ENCODE measurements at places on chromosomes 11 and 22.

- no peak for DNase-seq
Observed at GRCh38 chr11:93741882-93742226, 382 bp downstream of the C11orf54 start.

DNA sequence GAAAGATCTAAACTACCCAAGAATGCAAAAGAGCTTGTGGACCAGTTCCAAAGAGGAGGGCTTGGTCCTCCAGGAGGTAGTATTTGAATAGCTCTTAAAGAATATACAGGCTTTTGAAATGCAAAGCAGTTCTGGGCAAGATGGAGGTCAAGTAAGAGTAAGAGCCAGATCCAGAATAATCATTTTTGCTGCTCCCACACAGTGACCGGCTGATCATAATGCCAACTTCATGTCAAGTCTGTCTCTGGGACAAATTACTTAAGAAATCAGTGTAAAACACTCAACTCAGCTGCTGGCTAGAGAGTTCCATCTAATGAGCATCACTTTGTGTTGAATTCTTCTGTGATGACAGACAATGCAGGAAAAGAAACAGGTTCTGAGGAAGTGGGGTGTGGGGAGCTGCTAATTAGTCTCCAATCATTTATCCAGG, 250.9 kb upstream of the NARS2 start:
- DNase-seq: no peak

- DNase-seq: no peak
Observed at GRCh38 chr22:46366801-46367706, 31.5 kb downstream of the TRMU start.

DNA sequence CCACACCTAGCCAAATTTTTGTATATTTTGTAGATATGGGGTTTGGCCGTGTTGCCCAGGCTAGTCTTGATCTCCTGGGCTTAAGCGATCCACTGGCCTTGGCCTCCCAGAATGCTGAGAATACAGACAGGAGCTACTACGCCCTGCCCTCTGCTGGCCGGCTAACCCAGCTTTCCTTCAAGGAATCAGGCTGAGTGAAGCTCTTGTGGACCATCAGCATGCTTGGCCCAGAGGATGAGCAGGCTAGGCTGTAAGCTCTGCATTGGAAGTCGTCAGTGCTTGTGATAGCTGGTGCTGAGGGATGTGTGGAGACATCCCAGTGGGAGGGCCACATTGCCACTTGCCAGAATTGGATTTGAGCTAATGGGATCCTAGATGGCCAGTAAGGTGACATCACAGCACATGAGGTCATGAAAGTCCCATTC, 60.6 kb downstream of the MED15 start:
- DNase-seq: no peak

- DNase-seq: no peak
Observed at GRCh38 chr11:23727387-23727786, 769.5 kb upstream of the LUZP2 start.

DNA sequence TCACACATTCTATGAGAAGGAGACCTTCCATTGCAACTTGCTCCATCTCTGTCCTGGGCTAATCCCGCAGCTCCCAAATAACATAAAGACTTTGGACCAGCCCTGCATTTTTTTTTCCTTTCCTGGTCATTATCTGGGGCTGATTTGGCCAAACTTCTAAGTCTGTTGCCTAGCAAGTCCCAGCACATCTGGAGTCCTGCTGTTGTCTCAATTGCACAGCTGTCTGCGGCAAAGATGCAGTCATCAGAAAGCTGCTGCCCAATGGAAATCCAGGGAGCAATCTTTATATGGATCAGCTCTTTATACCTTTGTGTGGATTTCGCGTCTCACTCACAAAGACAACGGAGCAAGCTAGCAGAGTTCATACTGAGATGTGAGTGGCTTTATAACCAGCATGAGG, 105.9 kb downstream of the NXPE2 start:
- no peak for DNase-seq

GRCh38 chr11:126207896-126208295, 3.6 kb downstream of the RPUSD4 start:
- no peak for DNase-seq

- DNase-seq: no peak
Observed at GRCh38 chr22:30743257-30744020, 48.8 kb downstream of the OSBP2 start.

DNA sequence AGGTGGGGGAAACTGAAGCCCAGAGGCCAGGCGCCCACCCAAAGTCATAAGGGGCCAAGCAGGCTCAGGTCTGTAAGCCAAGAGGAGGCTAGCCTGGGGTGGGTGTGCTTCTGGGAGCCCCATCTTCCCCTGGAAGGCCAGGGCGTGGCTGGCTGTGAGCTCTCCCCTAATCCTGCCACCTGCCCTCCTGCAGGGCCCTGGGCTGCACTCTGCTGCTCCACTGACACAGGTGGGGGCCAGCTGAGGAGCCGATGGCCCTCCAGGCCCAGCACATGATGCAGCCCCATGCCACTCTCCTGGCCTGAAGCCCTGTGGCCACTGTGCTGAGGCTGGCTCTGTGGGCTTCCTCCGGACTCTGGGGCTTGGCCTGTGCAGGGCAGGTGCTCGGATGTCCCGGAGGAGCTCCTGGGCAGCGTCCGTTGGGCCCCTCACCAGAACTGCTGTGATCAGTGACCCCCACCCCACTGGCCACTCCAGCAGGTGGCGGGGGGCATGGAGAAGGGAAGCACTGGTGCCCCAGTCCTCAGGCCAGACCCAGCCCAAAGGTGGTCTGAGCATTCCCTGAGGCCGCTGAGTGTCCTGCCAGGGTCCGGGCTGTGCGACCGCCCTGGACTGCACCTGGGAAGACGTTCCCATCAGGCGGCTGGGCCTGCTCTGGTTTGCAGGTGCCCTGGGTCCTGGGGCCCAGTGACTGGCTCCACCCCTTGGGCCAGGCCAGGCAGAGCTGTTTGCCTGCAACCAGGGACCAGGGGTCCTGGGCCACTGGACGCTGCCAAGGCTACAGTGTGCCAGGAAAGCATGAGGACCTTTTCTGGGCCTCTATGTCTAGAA, 8.5 kb downstream of the PIM3 start:
- no peak for DNase-seq

DNA sequence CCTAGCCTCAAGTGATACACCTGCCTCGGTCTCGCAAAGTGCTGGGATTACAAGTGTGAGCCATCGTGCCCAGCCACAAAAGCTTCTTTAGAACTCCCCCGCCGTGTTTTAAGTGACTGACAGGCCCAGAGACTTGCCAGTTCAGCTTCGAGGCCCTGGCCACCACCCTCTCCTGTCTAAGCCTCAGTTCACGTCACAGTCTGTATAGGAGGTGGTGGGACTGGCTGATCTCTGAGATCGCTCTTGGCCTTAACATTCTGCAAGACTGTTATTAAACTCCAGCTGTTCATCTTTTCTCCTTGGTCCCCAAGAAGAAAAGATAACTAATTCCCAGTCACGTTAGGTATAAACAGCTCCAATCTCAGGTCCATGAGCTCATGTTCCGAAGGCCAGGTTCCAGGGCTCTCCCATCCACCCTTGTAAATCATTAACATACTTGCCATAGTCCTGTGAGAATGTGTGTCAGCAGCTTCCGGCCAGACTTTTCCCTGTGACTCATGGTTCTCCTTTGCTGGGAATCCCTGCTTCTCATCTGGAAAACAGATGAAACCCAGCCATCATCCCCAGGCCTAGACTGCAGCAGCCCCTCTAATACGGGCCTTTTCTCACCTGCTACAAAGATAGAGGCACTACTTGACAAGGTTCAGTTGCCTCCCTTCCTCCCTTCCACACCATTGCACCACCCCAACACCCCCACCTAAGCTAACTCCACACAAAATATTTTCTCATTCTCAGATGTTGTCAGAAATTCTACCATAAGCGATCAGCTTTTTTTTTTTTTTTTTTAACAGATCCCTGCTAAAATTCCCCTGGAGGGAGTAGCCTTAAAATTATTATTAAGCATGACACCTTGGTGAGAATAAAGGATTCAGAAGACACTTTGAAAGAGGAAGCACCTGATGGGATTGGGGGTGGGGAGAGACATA, 5.6 kb upstream of the KIAA0930 start:
- no peak for DNase-seq

GRCh38 chr11:5242933-5243815, 6.5 kb downstream of the HBG1 start:
- DNase-seq: no peak
